Caco-2 (cell line): ENCODE measurements at places on chromosomes 1 and 21.

- no peak for DNase-seq
Measured at GRCh38 chr1:241586905-241587512, 53.2 kb downstream of the CHML start.

GRCh38 chr1:99246152-99246551 is 18.1 kb upstream of the PLPPR4 start:
- DNase-seq: no peak

- peak; percentile 71 for DNase-seq
Measured at GRCh38 chr1:35557118-35557610, at the start of gene KIAA0319L. Gene KIAA0319L, minus strand, starts transcription at chr1:35557403. Its CDS starts 2,912 bp downstream, at chr1:35554491.

GRCh38 chr1:113255720-113256347 is 134.5 kb upstream of the MAGI3 start:
- no peak for DNase-seq

DNA sequence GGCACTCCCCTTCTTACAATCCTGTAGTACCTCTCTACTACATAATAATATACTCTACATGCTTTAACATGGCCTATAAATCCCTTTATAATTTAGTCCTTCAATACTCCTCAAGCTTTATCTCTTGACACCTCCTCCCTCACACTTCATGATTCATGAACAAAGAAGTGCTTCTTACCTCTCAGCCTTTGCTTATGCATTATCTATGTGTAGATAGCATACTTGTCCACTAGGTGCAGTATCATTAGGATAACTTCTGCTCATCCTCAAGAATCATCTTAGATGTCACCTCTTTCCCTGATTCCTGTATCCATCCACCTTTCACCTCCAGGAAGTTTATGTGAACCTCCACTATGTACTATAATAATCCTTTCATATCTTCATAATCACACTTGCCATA is 74.4 kb downstream of the COL24A1 start:
- DNase-seq: no peak

GRCh38 chr1:162147760-162148159 is 78.3 kb downstream of the NOS1AP start:
- peak; percentile 42 for DNase-seq

- no peak for DNase-seq
Measured at GRCh38 chr1:22507587-22507986, 55.7 kb upstream of the EPHA8 start.

GRCh38 chr1:4485398-4485797 is 169.0 kb upstream of the AJAP1 start:
- DNase-seq: no peak

GRCh38 chr1:59564192-59564891 is 250.4 kb upstream of the HOOK1 start:
- no peak for DNase-seq

- no peak for DNase-seq
Measured at GRCh38 chr1:230913496-230913895, 45.2 kb upstream of the C1orf198 start.

DNA sequence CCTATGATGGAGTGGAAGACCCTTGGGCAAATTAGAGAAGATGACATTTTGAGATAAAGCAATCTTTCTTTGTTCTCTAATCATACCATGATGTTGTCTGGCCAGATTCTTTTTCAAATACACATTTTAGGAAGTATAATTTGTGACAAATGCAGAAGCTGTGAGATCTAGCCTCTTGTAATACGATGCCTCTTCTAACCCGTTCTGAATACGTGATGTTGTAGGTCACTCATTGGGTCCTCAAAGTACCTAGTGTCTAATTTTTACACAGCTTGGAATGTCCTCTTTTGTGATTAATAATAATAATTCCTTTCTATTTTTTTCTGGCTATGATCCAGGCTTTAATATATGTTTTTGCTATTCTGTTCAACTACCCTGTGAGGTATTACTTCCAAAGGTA is 502.7 kb downstream of the NUF2 start:
- no peak for DNase-seq

GRCh38 chr21:40706806-40707655 is 139.9 kb downstream of the DSCAM start:
- DNase-seq: no peak

DNA sequence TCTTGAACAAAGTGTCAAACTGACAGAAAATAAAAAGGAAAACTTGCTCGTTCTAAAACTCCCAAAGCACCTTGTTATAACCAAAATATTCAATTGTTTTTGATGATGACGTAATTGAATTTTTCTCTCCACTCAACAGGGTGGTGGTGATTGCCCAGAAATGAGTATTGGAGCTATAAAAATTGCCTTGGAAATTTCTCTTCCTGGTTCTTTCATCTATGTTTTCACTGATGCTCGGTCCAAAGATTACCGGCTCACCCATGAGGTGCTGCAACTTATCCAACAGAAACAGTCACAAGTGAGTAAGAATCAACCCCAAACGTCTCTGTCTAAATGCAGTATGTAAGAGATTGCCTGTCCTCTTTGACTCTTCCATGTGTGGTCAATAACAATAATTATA is 130.1 kb downstream of the HMCN1 start:
- DNase-seq: no peak

DNA sequence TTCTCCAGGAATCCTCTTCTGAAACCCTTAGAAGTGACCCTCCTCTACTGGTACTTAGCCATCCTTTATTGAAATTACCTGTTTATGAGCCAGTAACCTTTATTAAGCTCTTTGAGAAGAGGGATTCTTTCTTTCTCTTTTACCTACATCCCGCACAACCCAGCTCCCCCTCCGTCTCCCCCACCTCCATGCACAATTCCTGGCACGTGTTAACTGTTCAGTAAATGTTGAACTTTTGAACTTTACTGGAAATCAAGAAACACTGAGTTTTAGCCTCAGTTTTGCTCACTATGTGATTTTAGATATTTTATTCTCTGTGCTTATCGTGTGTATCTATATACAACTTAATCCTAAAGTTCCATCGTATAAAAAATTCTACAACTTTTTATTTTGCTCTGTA is 1.8 kb downstream of the TMED5 start:
- no peak for DNase-seq

DNA sequence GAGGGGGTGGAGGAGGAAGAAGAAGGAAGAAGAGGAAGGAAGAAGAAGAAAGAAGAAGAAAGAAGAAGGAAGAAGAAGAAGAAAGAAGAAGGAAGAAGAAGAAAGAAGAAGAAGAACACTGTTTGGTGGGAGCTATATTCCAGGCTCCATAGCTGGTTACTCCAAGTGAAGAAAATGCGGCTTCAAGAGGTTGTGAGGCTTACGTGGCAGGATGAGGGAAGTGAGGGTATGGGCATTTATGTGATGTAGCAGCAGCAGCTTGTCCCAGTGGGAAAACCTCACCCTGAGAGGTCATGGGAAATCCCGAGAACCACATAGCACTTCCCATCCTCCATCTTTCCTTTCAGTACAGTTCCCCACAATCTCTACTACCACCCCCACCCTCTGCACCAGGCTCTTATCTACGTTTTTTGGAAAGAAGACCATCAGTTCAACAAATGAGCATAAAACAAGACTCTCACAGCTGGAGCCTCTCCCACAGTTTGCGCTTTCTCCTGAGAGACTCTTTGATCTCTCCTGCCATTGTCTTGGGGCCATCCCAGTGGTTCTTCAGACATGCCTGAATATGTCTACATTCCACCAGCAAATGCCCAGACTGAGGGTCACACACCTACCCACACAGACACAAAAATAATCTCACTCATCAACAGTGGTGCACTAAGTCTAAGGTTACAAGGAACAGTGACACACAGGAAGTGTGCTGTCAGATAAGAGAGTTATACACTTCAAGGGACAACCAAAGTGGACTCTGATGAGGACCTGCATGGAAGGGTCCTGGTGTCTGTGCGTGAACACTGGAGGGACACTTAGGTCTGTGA is 77.9 kb upstream of the KCNJ15 start:
- no peak for DNase-seq

- DNase-seq: peak; percentile 38
Measured at GRCh38 chr1:163315773-163316374, 5.9 kb upstream of the NUF2 start.

DNA sequence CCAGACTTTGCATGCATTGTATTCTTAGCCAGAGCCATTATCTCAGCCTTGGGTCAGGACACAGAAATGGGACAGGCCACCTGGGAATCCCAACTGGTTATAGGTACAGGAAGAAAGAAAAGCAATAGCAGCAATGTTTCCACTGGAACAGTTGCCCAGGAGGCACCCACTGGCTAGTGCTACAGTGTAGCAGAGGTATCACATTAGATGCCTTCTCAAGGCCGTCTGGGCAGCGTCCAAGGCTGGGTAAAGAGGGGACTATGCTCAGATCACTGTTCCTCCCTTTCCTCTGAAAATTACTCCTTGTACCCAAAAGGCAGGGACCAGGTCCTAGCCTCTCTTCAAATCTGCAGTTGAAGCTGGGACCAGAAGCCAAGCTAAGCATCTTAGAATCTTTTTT is 2.6 kb downstream of the CREB3L4 start:
- DNase-seq: no peak

GRCh38 chr1:190439447-190439846 is 38.2 kb downstream of the BRINP3 start:
- DNase-seq: no peak

DNA sequence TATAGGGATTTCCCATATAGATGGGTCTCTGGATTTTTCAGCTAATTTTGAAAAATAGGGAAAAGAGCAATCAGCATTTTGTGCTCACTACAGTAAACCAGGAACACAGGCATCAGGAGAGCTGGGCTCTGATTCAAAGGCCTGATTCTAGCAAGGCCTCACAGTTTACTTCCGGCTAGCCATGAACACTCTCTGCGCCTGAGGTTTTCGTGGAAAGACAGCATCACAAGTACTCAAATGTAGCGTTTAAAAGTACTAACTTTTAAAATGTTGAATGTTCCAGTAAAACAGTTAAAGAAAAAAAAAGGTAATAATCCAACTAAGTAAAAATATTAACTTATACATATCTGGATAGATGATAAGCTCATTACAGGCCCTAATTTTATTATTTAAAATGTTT is 120.6 kb downstream of the SLC45A1 start:
- DNase-seq: no peak

- peak; percentile 53 for DNase-seq
Measured at GRCh38 chr1:75908717-75909152, 23.5 kb downstream of the ASB17 start.

DNA sequence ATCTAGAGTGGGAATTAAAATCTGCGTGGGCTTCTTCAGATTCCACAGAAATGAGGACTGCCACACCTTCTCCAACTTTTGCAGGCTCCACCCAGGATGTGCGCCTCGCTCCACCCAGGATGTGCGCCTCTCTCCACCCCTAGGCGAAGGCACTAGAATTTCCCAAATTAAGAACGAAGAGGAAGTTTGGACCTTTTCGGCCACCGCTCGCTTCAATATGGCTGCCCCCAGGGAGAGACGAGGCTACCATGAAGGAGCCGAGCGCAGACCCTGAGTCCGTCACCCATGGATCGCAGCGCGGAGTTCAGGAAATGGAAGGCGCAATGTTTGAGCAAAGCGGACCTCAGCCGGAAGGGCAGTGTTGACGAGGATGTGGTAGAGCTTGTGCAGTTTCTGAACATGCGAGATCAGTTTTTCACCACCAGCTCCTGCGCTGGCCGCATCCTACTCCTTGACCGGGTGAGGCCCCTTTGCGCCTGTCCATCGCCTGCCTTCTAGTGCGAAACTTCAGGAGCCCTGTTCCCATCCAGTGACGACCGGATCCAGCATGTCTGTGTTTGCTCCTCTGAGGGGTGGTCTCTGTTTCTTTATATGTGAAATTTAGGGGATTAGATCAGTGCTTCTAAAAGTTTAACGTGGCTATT is at the start of the genes CRYZ and TYW3:
Gene CRYZ, minus strand, starts transcription at position 91 of the 644 bp plus-strand sequence. CDS start 8,229 bp downstream, outside the sequence.
Gene TYW3, plus strand, starts transcription at position 193 of the 644 bp plus-strand sequence. Its CDS starts 93 bp downstream, at position 286.
- peak; percentile 82 for DNase-seq

GRCh38 chr1:10813799-10814198 is 17.4 kb upstream of the CASZ1 start:
- no peak for DNase-seq

GRCh38 chr1:51543858-51544257 is 24.8 kb upstream of the EPS15 start:
- no peak for DNase-seq
